Fibroblast of skin of left biceps (primary cell): ENCODE measurements at places on chromosomes 6 and 20.
A peak's percentile ranks its signal among the peaks of the same experiment; 100 is the strongest.

- no peak for DNase-seq
Measured at GRCh38 chr6:47303342-47303741, 6.4 kb downstream of the TNFRSF21 start.

DNA sequence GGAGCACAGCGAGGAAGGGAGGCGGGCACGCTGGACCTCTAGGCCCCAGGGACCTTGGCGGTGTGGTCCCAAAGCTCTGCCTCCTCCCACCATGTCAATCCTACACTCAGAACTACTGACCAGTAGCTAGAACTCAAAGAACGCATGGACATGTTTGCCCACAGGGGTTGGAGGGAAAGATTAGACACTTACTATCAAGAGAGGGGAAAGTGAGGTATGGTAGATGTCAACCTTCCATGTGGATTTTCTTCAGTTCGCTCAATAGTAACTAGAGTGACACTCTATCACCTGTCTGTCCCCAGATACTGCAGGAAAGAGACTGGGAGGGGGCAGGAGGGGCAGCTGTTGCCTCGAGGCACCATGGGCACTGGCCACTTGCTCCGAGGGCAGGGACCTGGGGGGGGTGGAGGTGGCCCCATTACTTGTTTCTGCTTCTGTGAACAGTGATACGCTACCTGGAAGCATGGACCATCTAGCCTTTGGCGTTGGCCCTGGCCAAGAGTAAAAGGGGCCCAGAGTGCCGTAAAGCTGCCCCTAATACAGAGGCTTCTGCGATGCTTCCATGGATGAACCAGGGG lies 912 bp upstream of the DIDO1 start:
- DNase-seq, result no peak

GRCh38 chr6:138404666-138405337 lies 779 bp downstream of the HEBP2 start:
- DNase-seq, result no peak

- no peak for DNase-seq
Measured at GRCh38 chr6:348860-349396, 42.6 kb upstream of the IRF4 start.

- no peak for DNase-seq
Measured at GRCh38 chr6:43992783-43993644, 134.2 kb downstream of the MRPL14 start.

- DNase-seq, result no peak
Measured at GRCh38 chr20:36823121-36823520, 49.6 kb upstream of the DSN1 start.

GRCh38 chr6:89986650-89987074 lies 92.4 kb downstream of the GJA10 start:
- DNase-seq, result peak; percentile 55

DNA sequence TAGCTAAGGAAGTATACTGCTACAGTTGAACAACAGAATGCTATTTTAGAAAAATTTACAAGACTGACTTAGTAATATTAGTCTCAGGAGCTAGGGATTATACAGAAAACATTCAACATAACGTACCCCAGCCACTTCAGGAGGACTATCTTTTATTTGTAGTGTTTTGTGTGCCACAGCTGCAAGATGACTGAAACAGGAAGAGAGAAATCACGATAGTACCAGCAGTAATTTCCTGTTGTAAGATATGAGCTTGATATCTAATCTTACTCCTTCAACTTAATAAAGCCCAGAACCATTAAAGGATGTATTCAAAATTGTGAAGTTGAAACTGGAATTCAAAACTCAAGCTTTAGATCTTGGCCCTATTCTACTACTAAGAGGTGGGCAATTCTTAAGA lies 42.1 kb downstream of the SLC35A1 start:
- no peak for DNase-seq

GRCh38 chr20:10670501-10671220 lies 3.1 kb downstream of the JAG1 start:
- DNase-seq, result no peak

GRCh38 chr6:165306955-165307354 lies 2.5 kb downstream of the C6orf118 start:
- DNase-seq, result no peak

- DNase-seq, result no peak
Measured at GRCh38 chr6:147949981-147950622, 392.5 kb upstream of the SASH1 start.

DNA sequence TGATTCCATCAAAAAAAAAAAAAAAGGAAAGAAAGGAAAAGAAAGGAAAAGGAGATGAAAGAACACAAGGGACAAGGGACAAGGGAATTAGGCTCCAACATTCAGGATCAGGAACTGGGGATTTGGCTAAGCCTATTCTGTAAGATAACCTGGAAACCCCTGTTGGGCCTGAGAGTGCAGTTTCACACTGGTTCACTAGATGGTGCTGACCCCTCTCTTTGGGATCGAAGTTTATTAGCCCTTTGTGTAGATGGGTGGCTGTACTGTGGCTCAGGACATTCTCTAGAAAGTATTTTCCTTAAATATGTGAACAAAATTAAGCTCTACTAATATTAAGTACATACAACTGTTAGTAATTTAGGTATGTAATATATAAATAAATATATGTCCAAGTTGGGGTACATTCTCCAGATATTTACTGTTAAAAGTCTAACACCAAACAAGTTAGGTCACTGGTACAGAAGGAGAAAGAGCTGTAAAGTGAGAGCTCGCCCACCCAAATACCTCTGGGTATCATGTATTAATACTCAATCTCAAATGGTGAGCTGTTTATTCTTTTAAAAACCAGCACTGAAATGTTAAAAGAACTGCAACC lies 6.3 kb downstream of the OR2A4 start:
- peak; percentile 27 for DNase-seq

DNA sequence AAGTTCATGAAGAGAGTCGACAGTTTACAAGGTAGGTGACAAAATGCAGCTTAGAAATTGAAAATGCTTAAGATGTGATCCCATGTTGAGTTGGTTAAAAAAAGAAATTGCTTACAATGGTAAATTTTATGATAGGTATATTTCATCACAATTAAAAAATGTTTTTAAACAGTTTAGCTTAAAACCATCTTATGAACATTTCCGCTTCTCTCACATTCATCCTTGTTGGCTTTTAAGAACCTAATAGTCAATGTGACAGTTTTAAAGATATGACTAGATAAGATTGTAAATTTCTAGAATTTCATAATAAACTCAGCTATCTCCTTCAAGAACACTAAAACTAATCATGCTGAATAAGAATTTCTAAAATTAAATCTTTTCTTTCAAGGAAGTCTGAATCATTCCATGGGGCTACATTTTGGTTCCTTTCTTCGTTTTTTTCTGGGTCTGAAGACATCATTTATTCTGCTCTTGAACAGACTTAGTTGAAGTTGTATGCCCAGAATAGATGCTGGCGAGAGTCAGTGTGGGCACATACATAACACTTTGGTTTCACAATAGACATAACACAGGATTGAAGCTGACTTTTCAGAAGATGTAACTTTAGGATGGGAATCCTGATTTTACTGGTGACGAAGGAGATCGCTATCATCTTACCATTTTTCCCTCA lies 35.9 kb upstream of the LTV1 start:
- DNase-seq, result no peak
